HuH-7.5 (cell line): ENCODE measurements at places on chromosomes 11 and 22.

GRCh38 chr22:26302726-26303125, 126.3 kb upstream of the ASPHD2 start:
- DNase-seq = no peak

DNA sequence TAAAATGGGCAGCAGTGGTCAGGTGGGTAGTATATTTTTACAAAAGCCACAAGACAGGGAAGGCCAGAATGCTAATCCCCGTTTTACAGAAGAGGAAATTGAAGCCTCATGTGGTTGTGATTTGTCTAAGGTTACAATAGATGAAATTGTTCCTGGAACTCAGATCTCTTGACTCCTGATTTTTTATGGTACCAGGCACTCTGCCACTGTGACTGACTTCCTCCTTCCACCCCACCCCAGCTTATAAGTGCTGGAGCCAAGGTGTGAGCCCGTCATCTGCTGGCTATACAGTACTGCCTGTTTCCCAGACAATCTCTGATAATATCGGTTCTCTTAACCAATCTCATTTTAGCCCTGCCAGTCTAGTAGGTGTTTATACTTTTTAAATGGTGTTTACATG, 1.9 kb downstream of the SLC5A1 start:
- no peak for DNase-seq

DNA sequence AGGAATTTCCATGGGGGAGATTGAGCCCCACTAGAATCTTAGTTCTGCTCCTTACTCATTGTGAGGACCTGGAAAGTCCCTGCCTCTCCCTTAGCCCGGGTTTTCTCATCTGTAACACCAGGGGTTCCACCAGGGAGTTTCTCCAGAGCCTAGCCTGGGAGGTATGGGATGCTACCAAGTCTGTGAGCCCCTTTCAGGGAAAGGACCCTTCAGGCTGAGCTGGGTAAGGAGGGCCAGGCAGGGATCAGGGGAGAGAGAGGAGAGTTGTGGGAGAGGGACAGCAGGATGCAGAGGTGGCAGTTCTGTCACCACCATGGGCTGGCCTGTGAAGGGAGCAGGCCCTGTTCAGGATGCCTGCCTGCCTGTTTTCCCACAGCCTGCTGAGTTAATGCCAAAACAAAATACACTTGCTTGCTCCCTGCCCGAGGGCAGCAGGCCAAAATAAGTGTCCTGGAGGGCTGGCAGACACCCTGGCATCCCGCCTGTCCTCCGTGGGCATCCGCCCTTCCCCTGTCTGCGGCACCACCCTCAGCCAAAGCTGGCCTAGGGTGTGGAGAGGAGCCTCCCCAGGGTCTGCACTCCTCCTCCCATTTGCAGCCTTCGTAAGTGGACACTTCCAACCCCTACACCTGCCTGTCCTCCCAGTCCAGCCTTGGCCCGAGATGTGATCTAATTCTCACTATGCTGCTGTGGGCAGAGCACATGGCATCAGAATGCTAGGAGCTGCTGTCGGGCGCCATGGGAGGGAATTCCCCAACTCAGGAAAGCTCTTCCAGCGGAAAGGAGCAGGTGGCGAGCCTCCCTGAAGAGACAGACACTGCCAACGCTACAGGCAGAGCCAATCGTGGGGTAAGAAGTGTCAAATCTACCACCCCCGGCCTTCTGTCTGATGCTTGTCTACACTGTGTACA, 5.9 kb upstream of the FCHSD2 start:
- no peak for DNase-seq

DNA sequence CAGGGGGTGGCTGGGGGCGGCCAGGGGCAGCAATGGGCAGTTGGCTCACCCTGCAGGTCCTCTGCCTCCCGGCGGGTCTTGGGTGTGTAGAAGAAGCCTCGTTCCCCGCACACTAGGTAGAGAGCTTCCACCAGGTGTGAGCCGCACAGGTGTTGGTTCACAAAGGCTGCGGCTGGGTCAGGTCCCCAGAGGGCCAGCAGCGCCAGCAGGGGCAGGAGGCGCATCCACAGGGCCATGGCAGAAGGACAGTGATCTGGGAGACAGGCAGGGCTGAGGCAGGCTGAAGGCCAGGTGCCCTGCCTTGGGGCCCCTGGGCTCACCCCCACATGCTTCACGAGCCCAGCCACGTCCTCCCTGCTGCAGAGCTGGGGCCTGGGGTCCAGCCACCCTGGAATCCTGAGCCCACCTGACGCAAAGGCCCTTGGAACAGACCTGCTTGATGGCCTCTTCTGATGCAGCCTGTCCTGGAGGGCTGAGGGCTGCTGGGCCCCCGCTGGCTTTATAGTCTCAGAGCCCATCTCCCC, at the start of gene INS:
Gene INS, minus strand, starts transcription at position 474 of the 524 bp plus-strand sequence. Its CDS starts 238 bp downstream, at position 236.
- DNase-seq = no peak

GRCh38 chr22:30390974-30391691, 3.9 kb upstream of the RNF215 start:
- peak; percentile 85 for DNase-seq

DNA sequence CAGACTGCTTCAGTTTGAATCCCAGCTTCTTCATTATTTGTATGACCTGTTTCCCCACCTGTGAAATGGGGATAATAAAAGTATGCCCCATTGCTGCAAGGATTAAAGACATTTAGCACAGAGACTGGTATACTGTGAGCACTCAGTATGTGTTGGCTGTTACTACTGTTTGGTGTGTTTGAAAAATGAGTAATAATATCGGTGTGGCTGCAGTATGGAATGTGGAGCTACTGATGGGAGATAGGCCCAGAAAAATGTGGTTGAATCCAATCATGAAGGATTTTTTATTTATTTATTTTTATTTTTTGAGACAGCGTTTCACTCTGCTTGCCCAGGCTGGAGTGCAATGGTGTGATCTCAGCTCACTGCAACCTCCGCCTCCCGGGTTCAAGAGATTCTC, 9.1 kb upstream of the C1QTNF4 start:
- no peak for DNase-seq

DNA sequence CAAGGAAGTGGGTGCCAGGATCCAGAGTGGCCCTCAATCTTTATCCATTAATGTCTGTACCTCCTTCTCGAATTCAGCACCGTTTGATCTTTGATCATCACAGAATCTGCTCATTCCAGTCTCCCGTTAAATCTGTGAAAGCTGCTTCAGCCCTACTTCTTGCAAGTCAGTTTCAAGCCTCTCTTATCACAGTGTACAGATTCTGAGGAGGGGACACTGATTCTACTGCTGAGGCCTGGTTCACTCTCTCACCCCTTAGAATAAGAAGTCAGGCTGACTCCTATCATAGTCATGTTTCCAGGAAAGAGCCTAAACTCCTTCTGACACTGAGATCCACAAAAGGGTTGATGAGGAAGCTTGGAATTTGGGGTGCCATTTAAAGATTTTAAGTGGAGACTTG, 39.0 kb downstream of the MAML2 start:
- no peak for DNase-seq

- no peak for DNase-seq
Observed at GRCh38 chr11:12414611-12415010, 37.2 kb downstream of the PARVA start.

DNA sequence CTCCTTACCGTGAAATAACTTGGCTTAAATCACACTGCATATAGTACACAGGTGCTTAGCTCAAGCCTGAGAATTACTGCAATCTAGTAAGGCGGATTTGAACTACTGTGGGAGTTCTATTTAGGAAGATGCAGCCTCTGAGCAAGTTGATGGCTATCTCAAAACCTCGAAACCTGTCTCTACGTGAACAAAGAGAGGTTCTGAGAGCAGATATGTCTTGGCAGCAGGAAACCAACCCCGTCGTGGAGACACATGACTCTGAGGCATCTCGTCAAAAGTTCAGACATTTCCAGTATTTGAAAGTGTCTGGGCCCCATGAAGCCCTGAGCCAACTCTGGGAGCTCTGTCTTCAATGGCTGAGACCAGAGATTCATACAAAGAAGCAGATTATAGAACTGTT, 5.9 kb downstream of the ZNF215 start:
- DNase-seq = no peak

- no peak for DNase-seq
Observed at GRCh38 chr22:44098021-44098739, 74.1 kb downstream of the PARVB start.

- DNase-seq = no peak
Observed at GRCh38 chr22:42217019-42217751, 53.3 kb downstream of the TCF20 start.

GRCh38 chr11:118998388-118998717, 415 bp downstream of the CENATAC start:
- no peak for DNase-seq

- no peak for DNase-seq
Observed at GRCh38 chr11:13663631-13664071, 4.8 kb upstream of the FAR1 start.

DNA sequence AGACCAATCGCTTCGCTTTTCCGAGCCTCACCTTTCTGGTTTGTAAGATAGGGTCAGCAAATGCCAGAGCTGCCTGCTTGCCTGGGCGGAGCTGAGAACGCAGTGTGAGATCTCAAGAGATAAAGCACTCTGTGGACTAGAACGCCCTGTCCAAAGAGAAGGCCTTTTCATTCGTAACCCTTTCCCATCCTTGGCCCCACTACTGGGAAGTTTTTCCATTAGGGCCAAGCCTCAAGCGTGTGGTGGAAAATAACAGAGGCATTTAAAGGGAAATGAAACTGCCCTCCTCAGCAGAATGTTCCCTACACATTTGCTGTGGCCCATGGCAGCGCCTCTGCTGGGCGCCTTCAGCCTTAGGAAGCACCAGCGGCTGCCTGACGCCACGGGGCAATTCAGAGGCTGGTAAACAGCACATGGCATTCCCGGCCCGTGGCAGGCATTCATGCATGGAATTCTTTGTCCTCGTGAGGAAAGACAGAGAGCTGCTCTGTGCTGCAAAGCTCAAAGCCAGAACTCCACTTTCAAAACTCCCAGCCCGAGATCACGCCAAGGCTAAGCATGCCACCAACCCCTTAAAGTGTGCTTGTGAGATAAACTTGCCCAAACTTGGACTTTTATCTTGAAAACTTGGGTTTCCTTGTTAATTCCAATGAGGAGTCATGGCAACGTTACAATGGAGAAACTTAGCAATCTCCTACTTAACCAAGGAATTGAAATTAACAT, 38.1 kb downstream of the AHNAK start:
- DNase-seq = peak; percentile 73

DNA sequence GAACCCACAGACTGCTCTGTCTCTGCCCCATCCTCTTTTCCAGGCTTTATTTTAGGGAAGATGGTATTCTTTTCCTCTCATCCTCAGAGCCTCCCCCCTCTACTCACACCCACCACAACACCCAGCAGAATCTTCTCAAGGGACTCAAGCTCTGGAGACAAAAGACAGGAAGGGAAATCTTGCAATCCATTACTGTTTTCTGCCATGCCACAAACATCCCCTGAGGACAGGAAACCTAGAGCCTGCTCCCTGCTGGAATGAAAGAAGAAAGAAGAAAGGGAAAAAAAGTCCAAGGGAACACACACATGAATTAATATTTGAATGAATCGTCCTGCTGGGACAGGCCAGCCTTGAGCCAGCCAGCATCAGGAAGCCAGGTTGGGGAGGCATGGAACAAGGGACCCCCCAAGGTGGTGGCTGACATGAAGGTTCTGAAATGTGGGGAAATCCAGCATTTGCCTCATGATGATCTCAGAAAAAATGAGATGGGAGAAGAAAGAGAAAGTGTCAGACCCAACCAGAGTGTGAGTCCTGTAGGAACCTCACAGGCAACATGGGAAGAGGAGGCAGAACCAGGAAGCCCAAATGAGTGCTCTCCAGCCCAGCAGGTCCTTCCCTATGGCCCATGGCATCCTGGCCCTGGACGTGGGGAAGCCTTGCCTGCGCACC, 34.0 kb downstream of the SLCO2B1 start:
- DNase-seq = no peak

GRCh38 chr11:128517451-128518230, 69.7 kb downstream of the ETS1 start:
- no peak for DNase-seq

DNA sequence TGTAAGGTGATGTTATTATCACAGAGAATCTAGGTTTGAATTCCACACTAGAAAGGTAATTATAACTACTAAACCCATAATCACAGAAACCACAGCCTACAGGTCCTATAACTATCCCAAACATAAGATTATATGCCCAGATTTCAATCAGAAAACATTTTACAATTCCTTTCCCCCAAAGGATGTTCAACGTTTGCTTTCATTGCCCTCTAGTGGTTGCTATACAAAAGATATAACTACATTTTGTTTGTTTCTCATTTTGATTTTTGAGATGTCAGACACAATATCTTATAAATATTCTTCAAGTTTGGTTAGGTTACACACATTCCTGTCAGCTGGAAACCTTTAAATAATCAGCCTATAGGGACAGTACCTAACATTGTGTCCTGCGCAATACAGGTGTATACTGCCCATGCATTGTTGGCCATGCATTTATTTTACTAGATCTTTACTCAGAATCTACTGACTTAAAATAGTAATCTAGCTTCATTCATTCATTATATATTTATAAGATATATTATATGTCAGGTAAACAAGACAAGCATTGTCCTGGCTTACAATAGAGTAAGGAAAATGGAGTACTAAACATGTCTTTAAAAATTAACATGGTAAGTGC, 530.5 kb upstream of the CCDC90B start:
- DNase-seq = no peak

DNA sequence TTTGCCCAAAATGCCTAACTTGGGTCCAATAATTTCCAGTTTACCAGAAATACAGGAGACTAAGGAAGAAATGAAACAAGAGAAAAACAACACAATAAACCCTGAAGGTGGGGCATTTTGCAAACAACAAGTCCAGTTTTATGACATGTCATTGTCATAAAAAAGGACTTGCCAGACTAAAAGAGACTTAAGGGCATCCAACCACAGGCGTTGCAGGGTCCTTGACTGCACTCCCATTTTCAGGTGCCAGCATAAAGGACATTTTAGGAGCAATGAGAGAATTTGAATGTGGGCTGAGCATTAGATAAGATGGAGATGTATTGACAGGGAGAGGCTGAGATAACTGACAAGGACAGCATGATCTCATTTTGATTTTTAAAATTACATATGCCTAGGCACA, 28.1 kb upstream of the DAGLA start:
- no peak for DNase-seq

GRCh38 chr11:27386181-27386845, 23.3 kb upstream of the CCDC34 start:
- no peak for DNase-seq

DNA sequence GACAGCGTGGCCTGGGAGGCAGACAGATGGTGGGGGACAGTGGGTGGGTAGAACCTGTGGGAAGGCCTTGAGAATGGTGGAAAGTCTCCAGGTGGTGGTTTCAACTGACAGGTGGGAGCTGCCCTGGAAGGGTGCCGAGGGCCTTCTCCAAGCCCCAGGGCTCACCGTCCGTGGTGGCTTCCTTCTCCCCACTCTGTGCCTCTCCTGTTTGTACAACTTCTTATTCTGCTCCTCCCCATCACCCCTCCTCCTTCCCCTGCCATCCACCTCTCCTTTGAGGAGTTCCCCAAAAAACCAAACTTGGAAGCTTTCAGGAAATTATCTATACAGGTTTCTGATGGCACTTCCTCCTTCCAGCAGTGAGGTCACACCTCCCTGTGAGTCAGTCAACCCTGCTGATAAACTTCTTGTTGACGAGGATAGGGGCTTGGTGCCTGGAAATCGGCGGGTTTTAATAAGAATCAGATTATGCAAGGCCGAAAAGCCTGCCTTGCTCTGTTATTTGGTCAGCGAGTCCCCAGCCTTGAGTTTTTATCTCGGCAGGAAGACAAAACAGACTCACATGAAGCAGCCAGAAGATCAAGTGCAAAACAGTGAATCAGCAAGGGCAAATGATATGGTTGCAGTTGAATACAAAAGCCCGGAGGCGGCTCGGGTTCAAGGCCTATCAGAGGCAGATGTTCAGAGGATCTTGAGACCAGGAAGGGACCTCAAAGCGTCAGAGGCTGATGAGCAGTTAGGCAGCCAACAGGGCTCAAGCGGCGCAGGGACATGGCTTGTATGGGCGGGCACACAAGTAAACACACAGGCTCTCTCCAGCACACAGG, 9.5 kb upstream of the ST3GAL4 start:
- DNase-seq = no peak
